ENCODE measurements at places on chromosomes 12 and 14.
A peak's percentile ranks its signal among the peaks of the same experiment; 100 is the strongest.

GRCh38 chr12:80445083-80445793 lies 1.2 kb downstream of the PTPRQ start:
- no peak for DNase-seq

- no peak for DNase-seq
Measured at GRCh38 chr14:96002498-96002884, 36.7 kb upstream of the C14orf132 start.

GRCh38 chr12:96493106-96493505 lies 3.7 kb downstream of the CFAP54 start:
- no peak for DNase-seq

DNA sequence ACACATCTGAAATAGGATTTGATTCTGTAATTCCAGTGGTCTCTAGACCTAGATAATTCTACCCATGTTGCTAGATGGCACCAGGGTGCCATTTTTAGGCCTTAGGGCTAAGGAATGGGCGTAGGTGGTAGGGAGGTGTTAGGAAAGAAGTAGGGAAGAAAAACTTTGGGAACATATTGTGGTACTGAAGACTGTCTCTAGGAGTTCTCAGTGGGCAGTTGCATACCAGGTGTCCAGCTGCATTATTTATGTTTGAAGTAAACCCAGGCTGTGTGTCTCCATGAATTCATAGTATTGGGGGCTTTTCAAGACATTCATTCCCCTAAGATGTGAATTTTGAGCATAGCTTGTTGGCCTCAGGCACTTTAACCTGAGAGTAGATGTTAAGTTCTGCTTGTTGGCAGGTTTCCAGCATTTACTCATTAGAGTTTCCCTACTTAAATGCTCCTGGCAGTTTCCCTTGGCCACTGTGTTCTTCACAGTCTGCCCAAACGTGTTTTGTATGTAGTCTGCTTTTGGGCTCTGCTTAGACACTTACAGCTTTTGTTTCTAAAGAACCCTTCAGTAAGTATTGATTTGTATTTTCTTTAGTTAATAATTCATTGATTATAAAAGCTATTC lies 31.5 kb upstream of the CCT2 start:
- no peak for DNase-seq

DNA sequence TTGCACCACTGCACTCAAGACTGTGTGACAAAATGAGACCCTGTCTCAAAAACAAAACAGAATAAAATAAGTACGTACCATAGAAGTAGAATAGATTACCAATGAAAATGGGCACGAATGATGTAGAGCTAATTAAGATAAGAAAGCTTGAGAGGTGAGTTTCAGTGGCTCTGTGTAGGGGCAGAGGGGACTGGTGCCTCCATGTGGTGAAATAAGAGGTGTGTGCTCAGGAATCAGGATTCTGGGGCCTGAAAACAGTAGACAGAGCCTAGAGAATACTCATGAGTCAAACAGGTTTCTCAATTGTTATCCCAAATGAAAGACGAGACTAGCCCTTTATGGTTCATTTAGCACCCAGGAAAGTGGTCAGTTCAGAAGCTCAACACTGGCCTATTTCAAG lies 1145.1 kb downstream of the FLRT2 start:
- DNase-seq, result no peak

DNA sequence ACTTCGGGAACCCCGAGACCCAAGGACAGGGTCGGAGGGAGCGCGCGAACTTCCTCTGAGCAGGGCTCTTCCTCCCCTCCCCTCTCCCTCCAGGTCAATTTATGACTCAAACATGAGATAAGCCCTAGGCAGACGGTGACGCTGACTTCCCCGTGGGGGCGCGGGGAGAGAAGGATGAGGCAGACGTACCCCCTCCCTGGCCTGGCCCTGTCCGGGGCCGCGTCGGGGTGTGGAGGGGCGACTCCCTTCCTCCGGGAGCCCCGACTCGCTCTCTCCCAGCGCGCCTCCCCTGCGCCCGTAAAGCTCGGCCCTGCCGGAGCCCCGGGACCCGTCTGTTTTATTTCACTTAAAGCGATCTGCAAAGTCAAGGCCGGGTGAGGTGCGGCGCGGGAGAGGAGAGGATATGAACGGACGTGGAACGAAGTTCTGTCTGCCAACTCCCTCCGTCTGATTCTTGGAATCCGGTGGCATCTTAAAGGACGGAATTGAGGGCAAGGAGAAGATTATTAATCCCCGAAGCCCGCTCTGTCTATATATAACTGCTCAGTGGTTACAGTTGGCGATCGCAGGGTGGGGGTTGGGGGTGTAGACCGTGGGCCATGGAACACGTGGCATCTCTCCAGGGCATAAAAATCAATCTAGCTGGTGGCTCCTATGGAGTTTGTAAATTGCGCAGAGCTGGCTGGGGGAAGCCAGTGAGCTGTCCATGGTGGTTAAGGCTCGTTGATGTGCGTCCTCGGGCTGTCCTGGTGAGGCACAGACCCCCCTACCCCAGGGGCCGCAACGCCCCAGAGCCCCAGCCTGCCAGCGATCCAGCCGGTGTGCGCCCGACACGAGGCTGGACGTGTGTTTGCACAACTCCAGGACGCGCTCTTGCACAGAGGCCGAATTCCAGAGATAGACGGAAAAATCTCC lies 2.9 kb upstream of the PTHLH start:
- DNase-seq, result peak; percentile 56

DNA sequence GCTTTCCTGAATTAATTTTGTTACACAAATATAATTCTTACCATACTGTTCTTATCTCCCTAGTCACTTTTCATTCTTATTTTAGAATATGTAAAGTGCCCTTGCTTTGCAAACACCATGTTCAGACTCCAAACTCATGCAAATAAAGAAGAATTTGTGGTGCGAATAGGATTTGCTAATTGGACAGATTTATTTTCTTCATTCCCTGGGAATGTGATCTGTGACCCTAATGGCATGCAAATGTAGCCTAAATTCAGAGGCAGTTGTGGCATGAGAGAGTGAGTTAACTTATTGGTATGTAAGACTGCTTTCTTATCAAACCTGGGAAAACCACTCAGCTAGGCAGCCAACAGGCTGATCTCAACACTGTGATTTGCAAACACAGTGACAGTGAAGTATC lies 10.0 kb downstream of the CAPZA3 start:
- no peak for DNase-seq

- DNase-seq, result no peak
Measured at GRCh38 chr12:46533723-46534122, 161.2 kb upstream of the SLC38A2 start.

DNA sequence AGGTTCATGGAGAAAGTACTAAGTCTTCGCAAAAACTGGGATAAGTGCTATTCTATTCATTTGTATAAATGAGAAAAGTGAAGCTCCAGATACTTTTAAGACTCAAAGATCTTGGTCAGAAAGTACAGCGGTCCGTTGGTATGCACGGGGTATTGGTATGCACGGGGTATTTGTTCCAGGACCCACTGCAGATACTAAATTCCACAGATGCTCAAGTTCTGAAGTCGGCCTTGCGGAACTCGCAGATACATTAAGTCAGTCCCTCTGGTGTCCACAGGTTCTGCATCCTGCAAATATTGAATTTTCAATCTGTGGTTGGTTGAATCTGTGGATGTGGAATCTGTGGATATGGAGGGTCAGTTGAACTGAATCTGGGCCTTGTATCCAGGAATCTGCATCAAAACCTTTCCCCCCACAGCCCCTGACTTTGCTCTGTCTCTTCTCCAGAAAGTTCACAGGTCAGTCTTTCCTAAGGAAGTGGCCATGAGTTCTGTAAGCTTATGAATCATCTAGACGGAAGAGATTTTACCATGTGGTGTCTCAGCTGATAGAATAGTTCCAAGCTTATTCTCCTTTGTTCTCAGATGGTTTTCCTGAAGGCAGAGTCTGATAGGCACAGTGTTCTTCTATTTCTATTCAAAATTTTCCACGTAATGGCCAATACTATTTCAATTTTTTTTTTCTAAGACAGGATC lies 274.7 kb downstream of the NEDD1 start:
- no peak for DNase-seq

DNA sequence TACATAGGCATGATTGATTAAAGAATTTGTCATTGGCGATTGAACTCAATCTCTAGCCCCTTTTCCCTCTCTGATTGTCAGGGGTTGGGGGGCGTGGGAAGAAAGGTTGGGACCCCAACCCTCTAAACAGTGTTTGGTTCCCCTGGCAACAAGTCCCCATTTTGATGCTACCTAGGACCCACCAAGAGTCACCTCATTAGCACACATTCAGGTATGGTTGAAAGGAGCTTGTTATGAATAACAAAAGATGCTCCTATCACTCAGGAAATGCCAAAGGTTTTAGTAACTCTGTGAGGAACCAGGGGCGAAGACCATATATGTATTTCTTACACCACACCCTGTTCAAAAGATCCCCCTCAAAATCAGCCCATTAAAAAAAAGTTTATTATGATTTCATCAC lies 14.3 kb downstream of the RNF212B start:
- no peak for DNase-seq

- no peak for DNase-seq
Measured at GRCh38 chr14:55625481-55625880, 45.5 kb downstream of the KTN1 start.

DNA sequence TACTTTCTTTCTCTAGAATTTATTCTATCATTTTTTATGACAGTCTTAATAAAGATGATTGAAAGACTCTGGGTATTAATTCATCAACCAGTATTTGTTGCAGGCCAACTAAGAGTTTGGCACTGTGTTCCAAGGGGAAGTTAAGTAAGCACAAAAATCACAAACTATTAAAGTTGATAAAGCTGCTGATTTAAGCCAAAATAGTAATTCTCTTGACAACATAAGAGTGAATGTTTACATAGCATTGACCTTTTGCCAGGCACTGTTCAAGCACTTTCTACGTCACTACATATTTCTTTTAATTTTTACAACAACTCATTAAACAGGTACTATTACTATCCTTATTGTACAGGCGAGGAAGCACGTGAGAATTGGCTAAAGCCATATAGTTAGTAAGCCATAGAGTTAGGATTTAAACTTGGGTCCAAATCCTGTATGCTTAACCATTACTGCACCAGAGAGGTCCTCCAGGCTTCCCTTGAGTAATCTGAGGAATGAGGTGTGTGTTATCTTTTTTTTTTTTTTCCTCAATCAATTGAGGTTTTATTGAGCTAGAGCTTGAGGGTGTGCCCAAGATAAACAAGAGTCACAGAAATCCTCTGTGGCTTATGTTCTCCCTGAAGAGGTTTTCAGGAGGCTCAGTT lies 1009.6 kb downstream of the DIO2 start:
- no peak for DNase-seq

DNA sequence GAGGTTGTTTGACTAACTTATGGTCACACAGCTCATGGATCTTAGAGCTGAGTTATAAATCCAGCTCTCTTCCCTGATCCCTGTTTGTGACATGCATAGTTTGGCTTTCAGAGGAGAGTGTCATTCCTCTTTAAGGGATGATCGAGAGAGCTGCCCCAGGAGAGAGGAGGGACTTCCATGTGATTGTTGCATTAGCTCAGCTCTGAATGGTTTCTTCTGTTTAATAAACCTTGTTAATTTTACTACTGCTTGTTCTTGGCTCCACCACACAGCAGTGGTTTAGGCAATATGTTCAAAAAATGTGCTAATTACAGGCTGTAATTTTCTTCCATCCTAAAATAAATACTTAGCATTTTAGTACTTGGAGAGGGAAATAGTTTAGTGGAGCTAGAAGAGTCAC lies 152.5 kb downstream of the C12orf75 start:
- no peak for DNase-seq

All from activated CD8-positive, alpha-beta memory T cell treated with anti-CD3 and anti-CD28 coated beads, Interleukin-2, amount 50 U/mL, for 48 hours (primary cell).